ENCODE measurements at places on chromosomes 2 and 18.

DNA sequence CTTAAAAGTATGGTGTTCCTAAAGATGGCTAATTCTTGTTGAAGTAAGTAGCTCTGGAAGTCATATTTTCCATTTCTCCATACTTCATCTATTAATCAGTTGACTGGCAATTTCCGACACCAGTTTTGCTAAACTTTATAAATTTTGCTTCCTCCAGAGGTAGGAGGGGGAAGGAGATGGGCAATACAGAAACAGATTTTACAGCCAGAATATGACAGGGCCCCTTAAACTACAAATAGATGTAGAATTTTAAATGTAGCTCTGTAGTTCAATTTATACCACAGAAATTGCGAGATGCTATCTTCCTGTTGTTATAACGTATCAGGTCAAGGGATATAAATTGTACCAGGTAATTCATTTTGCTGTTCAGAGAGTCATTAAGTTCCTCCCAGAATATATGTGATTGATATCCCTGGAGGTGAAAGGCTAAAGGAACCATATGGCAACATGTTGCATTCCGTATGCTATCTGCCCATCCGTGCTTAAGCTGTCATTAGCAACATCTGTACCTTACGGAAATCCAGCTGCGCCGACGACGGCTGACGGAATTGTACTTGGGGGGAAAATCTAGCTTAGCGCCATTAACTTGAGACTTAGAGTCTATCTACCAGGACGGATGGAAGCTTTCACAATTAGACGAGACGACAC is 8.4 kb upstream of the NR4A2 start:
- no peak for DNase-seq

GRCh38 chr2:27494284-27494943 is 586 bp downstream of the FNDC4 start:
- DNase-seq: no peak

DNA sequence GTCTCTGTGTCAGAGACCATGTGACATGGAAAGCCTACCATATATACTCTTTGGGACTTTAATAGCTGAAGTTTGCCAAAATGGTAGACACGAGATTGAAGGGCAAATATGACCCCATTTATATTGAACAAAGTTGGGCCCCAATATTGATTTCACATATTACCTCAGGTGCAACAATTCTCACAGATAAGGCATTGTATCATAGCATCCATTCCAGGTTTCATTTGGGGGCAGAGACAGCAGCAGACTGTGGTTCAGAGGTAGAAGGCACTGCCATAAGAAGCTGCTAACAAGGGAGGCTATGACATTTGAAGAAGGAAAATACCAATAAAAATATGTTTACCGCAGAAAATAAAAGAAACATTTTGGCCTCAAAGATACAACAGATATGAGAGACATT is 419.2 kb downstream of the LRRTM4 start:
- DNase-seq: no peak

DNA sequence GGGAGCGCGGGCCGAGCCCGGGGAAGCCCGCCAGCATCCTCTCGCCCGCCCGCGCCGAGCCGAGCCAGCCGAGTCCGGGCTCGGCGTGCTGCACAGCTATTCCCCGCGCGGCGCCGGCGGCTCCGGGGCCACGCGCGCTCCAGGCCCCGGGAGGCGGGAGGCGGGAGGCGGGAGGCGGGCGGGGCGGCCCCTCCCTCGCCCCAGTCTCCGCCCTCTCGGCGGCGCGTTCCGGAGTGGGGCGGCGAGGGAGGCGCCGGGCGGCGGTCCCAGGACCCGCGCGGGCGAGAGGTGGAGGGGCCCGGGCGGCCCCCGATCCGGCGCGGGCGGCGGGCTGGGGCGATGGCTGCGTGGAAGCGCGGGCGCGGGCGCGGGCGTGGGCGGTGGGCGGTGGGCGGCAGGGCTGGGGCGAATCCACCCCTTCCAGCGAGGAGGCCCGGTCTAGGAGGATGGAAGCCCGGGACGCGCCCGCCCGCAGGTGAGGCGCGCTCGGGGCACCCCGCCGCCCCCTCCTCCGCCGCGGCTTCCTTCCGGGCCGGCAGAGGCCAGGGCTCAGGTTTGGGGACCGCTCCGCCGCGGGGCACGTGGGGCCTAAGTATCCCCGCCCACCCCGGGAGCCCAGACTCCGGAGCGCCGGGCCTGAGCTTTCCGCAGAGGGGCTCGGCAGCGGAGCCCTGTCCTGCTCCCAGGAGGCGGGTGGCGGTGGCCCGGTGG is at the start of gene ADCY3:
Gene ADCY3 (minus strand): TSS at position 140 of the 711 bp plus-strand sequence. CDS start 1,250 bp downstream, outside the sequence.
- DNase-seq: peak; percentile 66

DNA sequence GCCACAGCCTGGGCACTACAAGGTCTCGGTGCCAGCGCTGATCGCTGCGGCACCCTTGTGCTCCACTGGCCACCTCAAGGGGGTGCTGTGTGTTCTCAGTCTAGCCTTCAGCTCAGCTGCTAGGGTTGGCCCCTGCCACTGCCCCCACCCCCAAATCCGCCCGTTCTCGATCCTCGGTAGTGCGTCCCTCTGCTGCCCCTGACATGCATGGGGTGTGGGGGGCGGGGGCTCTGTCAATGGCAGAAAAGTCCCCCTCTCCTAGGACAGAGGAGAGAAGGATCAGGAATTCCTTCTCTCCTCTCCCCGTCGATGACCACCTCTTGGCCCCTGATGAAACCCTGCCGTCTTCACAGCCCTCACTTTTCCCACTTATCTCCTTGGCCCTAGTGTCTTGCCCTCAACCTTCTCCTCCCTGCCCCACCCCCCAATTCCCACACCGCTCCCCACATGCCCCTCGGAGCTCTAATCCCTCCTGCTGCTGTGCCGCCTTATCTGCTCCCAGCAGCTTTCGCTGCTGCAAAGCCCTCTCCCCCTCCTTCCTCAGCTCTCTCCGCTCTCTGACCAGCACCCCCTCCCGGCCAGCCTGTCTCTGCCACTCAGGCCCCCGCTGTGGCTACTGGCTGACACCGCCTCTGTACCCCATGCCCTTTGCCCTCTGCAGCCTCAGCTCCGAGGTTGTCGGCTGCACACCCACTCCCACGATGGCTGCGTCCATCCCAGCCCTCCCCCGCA is 4.3 kb upstream of the ASIC4 start:
- peak; percentile 36 for DNase-seq

GRCh38 chr18:77990901-77991300 is 741.3 kb downstream of the GALR1 start:
- no peak for DNase-seq

DNA sequence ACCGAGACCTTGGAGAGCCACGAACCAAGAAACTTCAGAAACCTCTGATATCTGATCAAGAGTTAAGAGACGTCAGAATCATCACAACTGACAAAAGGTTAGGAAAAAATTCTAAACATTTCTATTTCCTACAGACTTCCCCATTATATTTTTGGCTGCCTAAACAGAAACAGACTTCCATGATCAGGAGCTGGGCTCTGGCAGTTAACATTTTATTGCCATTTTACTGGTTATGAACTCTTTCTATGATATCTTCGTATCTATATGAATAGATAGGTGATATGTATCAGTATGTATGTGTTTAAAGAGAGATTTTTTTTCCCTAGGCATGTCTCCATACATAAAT is 31.1 kb upstream of the PPP1R1C start:
- DNase-seq: no peak

- DNase-seq: no peak
These were observed 10.6 kb upstream of the CEP68 start for GRCh38 chr2:65045651-65046050.

GRCh38 chr2:190379249-190379964 is 28.7 kb upstream of the MFSD6 start:
- no peak for DNase-seq

DNA sequence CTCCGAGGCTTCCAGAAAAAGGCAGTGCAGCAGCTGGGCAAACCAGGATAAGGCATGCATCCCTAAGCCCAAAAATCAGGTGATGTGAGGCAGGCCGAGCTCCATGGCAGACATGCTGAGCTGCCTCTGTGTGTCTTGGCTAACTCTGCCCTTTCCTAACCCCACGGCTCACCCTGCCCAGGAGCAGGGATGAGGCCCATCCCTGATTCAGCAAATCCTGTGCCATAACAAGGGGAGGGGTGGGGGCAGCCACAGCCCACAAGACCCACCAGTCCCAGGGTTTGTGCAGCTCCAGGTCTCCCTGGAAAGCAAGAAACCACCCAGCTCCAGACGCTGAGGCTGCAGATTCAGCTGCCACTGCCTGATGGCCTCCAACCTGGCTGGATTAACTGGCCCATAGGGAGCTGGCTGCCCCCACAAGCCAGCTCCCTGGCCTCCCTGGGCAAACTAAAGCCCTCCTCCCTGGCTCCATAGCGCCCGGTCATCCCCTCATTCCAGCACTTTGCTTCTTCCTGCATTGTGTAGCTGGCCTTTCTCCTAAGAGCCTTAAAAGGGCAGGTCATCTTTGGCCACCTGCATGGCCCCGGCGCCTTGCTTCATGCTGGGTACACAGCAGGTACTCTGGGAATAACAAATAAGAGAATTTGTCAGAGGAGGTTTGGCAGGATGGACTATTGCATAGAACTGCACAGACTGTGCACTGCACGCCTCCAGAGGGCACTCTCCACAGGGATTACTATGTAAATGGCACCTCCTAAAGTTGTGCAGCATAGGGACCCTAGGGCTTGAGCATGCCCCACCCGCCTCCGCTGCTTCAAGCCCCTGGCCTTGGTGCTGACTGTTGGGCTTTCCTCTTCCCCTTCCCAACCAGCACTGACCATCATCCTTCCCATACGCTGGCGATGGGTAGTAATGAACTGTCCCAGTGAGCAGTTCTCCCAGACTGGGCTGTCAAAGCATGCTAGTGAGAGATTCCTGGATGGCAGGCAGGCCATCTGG is 10.7 kb downstream of the STEAP3 start:
- DNase-seq: no peak

GRCh38 chr2:168528469-168528868 is 72.4 kb downstream of the CERS6 start:
- no peak for DNase-seq

- no peak for DNase-seq
These were observed 95.3 kb downstream of the PIGN start for GRCh38 chr18:62091487-62092120.

DNA sequence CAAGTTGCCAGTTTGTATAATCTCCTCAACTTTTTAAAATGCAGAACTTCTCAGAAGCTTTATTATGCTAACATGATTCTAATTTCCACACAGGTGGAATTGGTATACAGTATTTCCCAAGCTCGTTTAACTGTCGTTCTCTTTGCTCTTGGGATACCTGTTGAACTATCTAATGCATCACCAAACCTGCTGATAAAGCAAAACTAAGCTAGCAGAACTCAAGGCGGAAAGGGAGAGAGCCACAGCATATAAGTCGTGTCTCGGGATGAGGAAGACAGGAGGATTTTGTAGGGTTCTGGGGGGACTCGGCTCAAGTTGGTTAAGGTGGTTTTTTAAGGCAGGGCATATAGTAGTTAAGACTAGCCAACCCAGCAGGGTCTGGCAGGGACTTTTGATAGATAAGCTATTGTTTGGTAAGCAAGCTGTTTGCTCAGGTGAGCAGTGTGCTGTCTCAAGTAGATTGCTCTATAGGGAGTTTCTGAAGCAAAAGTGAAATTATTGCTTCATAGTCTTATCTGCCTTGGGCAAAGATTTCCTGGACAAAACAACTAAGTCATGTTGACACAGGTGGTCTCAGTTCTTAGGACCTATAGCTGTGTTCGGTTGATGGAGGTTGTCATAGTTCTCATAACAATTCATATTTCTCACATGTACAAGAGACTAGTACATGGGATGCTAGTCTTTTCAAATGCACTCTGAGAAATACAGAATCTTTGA is 28.2 kb upstream of the CHRNA1 start:
- no peak for DNase-seq

DNA sequence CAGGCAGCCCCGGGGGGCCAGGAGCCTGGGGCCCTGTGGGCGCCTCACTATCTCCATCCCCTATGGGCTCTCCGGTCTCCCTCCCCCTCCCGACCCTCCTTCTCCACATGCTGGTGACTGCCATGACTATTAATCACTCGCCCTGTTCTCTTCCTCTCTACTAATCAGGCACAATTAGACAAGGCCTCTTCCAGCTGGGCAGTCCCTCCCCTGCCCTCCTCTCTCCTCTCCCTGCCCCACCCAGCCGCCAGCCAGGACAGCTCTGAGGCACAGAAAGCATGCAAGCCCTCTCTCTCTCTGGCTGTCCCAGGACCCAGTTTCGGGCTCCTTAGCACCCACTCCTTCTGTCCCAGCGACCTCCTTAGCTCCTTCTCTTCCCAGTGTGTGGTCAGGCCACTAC is 5.8 kb downstream of the ASIC4 start:
- DNase-seq: no peak

GRCh38 chr2:26477126-26477910 is 606 bp downstream of the OTOF start:
- no peak for DNase-seq

DNA sequence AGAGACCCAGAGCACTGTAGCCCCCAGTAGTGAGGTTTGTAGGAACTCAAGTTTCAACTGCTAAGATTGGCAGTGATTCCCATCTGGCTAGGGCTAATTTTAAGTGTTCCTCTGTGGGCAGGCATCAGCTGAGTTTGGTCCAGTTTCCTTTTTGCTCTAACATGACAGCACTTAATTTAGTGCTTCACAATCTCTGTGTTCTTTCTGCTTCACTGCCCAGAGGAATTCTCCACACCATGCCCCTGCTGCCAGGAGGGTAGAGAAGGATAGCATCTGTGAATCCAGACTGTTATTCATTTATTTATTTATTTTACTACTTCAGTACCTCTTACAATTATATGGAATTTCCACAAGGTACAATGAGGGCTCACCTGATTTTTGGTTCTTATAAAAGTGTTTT is 549.9 kb upstream of the FSIP2 start:
- DNase-seq: no peak

DNA sequence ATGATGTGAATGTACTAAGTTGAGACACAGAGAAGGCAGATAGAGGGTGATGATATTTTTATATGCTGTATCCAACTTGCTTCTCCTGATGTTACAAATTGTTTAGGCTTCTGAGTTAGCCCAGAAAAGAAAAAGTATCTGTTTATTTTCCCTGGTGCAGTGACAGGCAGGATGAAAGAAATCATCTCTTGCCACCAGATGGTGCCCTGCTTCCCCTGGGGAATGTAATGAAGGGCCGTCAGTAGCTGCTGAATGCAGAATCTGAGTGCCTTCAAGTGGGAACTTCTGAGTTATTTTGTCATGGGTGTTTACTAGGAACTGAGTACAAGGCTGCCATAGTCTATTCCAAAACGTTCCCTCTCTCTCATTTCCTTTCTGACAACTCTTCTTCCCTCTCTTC is 525.6 kb downstream of the MBD2 start:
- DNase-seq: no peak

DNA sequence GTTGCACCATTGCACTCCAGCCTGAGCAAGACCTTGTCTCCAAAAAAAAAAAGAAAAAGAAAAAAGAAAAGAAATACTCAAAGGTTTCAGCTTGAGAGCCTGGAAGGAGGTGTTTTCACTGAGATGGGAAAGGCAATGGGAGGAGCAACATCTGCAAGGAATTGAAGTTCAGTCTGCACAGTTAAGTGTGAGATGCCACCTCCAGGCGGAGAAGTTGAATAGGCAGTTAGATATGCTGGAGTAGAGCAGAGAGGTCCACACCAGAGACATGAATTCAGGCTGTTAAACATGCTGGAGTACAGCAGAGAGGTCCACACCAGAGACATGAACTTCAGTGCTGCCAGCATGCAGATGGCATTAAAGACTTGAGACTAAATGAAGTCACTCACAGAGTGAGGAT is 41.4 kb upstream of the DTNB start:
- no peak for DNase-seq
